ENCODE measurements at places on chromosomes 11 and 22.

GRCh38 chr11:38865922-38866321 lies 2267.9 kb upstream of the RAG2 start:
- no peak for DNase-seq

- no peak for DNase-seq
Measured at GRCh38 chr22:29208879-29209623, 3.4 kb downstream of the EMID1 start.

- DNase-seq: no peak
Measured at GRCh38 chr22:46731246-46732040, 6.6 kb downstream of the CERK start.

DNA sequence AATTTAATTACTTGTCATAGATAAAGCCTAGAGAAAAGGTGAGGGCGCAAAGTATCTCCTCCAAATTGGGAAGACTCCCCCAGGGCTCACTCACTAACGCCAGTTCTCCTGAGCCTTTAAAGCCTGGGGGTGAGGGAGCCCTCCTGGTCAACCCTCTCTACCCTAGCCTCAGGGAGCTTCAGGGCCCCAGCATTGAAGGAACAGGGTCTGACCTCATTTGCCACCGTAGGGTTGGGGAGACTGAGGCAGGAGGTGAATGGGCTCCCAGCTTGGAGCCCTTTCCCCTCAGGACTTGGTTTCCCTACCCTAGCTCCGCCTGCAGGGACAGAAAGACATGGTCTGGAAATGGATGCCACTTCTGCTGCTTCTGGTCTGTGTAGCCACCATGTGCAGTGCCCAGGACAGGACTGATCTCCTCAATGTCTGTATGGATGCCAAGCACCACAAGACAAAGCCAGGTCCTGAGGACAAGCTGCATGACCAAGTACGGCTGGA lies 1.7 kb downstream of the FOLR2 start:
- DNase-seq: no peak

DNA sequence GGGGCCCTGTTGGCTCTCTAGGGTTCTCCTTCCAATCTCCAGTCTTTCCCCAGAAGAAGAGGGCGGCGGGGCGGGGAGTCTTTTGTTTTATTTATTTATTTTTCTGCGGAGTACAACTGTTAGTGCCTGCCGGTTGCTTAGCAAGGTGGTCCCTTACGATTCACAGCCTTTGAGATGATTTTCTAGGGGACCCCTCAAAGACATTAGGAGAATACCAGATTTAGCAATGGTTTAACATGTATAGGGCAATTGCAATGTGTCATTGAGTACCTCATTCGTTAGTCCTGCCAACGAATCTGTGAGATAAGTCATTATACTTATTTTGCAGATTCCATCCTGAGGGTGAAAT lies 307 bp upstream of the MRPL16 start:
- DNase-seq: no peak

- DNase-seq: no peak
Measured at GRCh38 chr11:114762408-114762807, 84.1 kb downstream of the NXPE2 start.

DNA sequence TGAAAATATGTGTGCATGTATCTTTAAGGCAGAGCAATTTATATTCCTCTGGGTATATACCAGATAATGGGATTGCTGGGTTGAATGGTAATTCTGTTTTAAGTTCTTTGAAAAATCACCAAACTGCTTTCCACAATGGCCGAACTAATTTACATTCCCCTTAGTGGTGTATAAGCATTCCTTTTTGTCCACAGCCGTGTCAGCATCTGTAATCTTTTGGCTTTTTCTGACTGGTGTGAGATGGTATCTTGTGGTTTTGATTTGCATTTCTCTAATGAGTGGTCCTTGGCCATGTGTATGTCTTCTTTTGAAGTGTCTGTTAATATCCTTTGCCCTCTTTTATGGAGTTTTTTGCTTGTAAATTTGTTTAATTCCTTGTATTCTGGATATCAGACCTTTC lies 24.3 kb downstream of the CCDC15 start:
- no peak for DNase-seq

GRCh38 chr11:97622795-97623194 lies 1233.0 kb downstream of the JRKL start:
- no peak for DNase-seq

DNA sequence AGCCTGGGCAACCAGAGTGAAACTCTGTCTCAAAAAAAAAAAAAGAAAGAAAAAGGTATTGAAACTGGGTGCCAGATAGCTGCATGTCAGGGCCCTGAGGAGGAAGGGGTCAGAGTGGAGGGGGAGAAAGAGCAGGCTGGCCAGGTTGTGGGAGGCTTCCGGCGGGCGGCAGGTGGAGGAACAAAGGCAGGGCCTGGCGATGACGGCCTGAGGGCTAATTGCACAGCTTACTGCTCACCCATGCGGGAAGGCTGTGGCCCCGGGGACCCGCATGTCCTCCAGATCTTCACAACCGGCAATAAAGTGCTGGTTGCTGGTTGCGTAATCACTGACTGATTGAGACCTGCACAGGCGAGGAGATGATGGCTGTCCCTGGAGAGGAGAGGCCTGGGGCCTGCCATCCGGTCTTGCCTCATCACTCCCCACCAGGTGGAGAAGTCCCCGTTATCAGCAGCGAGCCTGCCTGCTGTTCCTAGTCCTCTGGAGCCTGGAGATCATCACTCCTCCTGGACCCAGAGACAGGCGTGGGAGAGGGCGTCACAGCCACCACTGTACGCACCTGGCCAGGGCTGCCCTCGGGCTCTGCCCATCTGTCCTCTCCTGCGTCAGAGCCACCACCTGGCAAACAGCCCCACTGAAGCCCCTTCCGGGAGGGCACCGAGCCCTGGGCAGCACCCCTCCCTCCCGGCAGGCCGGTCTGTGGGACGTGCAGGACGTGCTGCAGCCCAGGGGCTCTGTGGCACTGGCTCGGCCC lies 18.7 kb downstream of the H19 start:
- DNase-seq: no peak

- DNase-seq: no peak
Measured at GRCh38 chr11:126420698-126421256, 65.3 kb downstream of the ST3GAL4 start.

DNA sequence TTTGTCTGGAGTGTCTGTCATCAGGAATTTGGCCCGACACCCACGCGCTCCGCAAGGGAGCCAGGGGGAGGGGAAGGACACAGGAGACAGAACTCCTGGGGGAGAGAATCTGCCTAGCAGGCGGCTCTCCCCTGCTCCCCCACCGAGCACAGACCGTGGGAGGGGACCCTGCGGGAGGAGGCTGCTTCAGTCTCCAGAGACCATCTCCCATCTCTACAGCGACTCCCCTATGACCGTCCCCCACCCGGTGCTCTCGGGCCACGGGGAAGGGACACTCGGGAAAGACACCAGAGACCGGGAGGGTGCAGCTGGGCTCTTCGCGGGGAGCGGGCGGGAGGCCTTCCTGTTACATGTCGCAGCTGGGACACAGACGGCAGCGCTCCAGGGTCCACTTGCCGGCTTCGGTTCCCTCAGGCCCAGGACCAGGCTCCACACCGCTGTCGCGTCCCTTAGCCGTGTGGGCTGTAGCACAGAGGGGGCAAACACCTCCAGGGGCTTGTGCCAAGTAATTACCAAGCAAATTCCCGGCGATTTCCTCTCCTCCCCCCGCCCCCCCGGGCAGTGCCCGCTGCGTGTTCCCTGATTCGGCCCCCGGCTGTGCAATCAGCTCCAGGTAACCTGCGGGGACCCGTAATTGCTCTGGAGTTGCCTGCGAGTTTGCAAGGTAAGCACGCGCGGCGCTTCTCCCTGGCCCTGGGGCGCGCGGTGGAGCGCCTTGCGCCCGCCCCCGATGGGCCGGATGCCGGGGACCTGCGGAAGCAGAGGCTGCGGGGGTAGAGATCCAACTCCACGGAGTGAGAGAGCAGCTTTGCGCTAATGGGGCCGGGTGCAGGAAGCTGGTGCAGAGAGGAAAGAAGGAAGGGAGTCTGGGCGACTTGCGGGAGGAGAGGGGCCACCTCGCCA lies 155.1 kb upstream of the CADM1 start:
- no peak for DNase-seq

DNA sequence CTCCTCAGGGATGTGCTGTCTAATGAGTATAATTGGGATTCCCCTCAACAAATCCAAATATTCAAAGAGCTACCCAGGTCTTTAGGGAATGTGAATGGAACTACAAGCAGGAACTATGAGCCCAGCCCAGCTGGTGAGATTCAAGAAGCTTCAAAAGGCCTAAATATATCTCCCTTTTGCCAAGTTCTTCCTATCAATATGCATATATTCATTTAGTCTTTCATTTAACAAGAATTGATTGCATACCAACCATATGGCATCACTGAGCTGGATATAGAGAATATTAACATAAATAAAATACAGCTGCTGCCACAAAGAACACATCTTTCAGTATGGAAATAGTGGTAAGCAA lies 58.9 kb upstream of the PRSS23 start:
- DNase-seq: no peak

DNA sequence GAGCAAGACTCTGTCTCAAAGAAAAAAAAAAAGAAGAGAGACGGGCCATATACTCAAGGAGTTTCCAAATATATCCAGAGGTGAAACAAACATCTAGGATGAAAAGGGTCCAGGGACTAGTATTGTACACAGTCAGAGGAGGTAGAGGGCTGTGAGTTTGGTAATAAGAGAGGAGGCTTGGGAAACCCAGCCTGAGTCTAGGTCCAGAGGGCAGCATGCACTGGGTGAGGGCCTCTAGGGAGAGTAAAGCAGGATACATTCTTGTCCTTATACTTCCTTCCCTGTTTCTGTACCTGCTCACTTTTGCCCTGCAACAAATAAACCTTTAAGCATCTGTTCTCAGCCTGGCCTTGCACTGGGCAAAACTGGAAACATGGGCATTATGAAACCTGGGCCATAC lies 31.5 kb downstream of the STIM1 start:
- DNase-seq: no peak

DNA sequence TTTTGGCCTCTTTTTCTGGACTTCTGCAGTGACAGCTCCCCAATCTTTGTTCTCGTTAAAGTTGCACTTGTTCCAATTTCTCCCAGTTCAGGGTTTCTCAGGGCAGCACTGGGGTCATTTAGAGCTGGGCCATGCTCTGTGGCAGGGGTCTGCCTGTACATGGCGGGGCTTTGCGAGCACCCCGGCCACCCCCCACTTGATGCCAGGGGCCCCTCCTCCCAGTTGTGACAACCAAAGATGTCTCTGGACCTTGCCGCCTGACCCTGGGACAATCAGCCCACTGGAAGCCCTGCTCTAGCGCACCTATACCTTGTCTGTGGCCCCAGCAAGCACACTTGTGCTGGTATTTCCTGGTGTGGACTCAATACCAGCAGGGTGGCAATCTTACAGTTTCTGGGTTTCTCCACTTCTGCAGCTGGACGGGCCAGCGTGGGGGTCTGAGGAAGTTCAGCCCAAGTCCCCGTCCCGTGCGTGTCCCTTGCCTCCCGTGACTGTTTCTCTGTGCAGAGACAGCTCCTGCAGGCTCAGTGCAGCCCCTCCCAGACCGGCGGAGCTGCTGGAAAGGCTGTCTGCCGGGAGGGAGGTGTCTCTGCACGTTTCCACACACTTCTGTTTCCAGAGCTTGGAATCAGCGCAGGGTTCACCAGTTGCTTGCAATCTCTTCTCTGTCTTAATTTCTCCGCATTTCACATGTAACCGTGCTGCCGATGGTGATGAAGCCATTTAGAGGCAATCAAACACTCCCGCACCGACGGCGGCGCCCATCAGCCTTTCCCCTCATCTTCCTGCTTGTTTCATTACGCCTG lies 1328.9 kb downstream of the BRD1 start:
- DNase-seq: no peak

- no peak for DNase-seq
Measured at GRCh38 chr22:38862375-38863329, 9.4 kb downstream of the CBX6 start.

- no peak for DNase-seq
Measured at GRCh38 chr11:68504432-68505066, 44.0 kb downstream of the PPP6R3 start.

GRCh38 chr22:39773976-39774539 lies 119.5 kb downstream of the ENTHD1 start:
- no peak for DNase-seq
